ENCODE measurements at places on chromosomes 3 and 15.
A peak's percentile ranks its signal among the peaks of the same experiment; 100 is the strongest.

GRCh38 chr3:137110392-137110996 is 152.7 kb downstream of the IL20RB start:
- DNase-seq: peak; percentile 33

- no peak for DNase-seq
Observed at GRCh38 chr15:100372739-100373119, 31.0 kb upstream of the ADAMTS17 start.

GRCh38 chr15:48541341-48542278 is 103.9 kb downstream of the FBN1 start:
- DNase-seq: peak; percentile 88

GRCh38 chr3:32910954-32911353 is 40.5 kb upstream of the CCR4 start:
- DNase-seq: no peak

DNA sequence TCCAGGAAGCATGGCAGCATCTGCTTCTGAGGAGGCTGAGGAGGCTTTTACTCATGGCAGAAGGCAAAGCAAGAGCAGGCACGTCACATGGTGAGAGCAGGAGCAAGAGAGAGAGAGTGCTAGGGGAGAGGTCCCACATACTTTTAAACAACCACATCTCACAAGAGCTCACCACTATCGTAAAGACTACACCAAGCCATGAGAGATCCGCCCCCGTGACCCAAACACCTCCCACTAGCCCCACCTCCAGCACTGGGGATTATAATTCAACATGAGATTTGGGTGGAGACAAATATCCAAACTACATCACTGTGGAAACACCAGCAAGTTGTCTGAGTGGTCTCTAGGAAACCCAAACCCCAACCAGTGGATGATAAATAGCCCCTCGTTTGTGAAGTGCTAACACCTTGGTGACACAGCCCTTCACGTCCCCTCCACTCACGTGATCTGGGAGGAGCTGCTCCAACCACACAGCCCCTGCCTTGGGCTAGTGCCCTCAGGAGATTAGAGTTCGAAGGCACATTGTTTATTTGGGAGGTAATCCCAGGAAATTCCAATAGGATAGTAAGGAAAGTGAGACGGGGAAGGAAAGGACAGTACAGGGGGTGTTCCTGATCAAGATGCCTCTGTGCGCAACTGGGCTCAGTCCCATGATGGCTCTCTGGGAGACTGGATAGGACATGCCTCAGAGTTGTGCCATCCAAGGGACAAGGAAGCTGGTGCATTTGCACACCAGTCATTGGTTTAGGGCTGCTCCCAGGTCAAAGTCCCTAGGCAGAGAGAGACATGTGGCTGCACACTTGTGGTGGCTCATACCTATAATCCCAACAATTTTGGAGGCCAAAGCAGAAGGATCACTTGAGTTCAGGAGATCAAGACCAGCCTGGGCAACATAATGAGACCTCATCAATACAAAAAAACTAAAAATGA is 80.6 kb upstream of the CTNNB1 start:
- no peak for DNase-seq

GRCh38 chr15:62369454-62369853 is 204.4 kb upstream of the C2CD4B start:
- peak; percentile 19 for DNase-seq
